ENCODE measurements at places on chromosomes 2 and 18. TPM values are rescaled to one million over a fixed set of nuclear protein-coding genes. Genes with fewer than 3 reads are reported as not detected.

Gene IL1R2
- total RNA-seq, result 1.4 TPM

Gene SERPINB12
- not detected for total RNA-seq

Gene SH3RF3
- total RNA-seq, result 0.22 TPM

Gene BUB1
- total RNA-seq, result 88.5 TPM

Gene RAMP1
- 11.8 TPM for total RNA-seq

Gene TNFAIP6
- not detected for total RNA-seq

Gene KLHL30
- not detected for total RNA-seq

Gene ITGB6
- not detected for total RNA-seq

Gene TMEM131
- 38.0 TPM for total RNA-seq

Gene C1QL2
- not detected for total RNA-seq

Gene SERPINB4
- total RNA-seq, result not detected

Gene ABCG5
- total RNA-seq, result not detected

Gene LRP2
- total RNA-seq, result 0.07 TPM

Gene SRD5A2
- total RNA-seq, result not detected

Gene SCN9A
- 3.5 TPM for total RNA-seq

Gene G6PC2
- not detected for total RNA-seq

Gene MC5R
- 0.15 TPM for total RNA-seq

Gene RANBP2
- total RNA-seq, result 64.8 TPM

Measured in T-helper 1 cell treated with Interleukin-12 subunit alpha and Interleukin-12 subunit beta and Interleukin-4 antibody, amounts not matched to agents 30 ng/mL and 1 ng/mL, for 36 hours (primary cell).